GM12864 (cell line): ENCODE measurements at places on chromosomes 2 and 18.

DNA sequence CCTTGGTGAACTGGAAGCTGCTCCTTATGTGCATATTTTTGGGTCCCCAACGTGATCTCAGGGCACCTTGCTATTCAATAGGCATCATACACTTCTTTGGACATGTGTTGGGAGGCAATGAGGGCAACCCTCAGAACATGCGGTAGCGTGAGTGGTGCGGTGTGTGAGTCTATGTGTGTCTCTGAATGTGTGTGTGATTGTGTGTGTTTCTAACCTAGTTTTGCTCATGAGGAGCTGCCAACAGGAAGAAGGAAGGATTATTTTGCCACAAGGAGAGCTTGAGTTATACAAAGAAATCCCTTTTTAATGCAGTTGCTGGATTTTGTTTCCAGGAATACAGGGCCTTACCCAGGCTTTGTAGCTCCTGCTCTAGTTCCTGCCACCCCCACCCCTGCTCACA lies 75.8 kb upstream of the ITGA6 start:
- DNase-seq: no peak

DNA sequence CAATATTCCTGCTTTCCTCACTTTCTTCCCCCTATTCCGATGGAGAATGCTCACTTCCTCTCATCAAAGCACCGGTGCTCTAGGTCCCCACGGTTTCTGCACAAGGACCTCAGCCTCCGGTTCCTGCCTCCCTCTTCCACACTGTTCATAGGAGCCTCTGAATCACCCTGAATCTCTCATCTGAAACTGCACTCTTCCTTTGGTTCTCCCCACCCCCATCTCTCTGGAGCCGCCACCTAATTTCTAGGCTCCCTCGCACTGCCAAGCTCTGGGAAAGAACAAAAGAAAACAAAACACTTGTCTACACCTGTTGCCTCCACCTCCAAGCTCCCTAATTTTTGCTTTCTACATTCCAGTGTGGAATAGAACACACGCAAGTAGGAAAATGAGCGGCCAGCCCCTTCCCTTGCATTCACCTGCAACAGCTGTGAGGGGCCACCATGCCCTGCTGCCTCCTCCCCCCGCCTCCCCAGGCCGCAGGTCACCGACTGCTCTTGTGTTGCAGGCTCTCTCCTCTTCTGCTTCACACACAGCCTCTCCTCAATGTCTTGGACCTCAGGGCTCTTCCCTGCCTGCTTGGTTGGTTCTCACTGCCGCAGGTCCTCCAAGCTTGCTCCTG lies 9.6 kb downstream of the FBXO15 start:
- no peak for DNase-seq

DNA sequence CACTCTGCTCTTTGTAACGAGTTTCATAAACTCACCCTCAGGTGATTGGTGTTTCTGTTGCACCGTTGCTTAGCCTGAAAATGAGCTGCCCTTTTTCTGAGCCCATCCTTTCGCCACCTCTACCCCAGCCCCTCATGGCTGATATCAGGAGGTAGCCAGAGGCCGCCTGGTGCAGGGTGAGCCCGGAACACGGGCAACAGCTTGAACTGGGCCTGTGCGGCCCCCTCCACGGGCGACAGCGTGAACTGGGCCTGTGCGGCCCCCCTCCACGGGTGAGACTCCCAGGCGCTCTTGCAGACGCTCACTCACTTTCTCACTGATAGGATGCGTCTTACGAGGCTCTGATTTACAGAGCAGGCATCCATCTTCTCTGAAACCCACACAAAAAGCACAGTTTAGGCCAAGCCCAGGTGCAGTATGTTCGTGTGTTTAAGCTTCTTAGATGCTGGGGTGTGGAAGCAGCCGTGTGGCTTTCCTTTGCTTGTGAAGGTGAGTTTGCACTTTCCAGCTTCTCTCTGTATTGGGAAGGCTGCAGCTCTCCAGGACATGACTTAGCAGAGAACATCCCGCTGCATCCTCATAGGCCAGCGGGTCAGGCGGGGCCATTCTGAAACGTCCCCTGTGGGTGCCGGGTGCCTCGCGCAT lies 83.5 kb downstream of the NFATC1 start:
- DNase-seq: no peak

DNA sequence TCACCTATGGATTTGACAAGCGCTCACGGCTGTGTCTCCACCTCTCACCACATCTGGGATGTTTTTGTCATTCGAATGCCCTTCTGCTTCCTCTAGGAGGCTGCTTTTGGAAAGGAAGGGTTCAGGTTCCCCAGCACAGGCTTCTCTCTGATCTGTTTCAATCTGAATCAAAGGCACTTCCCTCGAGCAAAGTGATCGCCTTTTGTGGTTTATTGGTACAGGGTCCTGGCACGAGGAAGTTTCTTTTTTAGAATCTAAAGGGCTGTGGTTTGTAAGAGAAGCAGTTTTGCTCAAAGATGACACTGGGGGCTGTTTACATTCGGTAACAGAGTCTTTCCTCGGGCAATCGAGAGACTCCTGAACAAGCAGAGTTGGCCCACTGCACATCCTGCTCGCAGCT lies 145.0 kb downstream of the DAW1 start:
- no peak for DNase-seq

- DNase-seq: no peak
Observed at GRCh38 chr2:239324456-239324855, 76.4 kb downstream of the HDAC4 start.

DNA sequence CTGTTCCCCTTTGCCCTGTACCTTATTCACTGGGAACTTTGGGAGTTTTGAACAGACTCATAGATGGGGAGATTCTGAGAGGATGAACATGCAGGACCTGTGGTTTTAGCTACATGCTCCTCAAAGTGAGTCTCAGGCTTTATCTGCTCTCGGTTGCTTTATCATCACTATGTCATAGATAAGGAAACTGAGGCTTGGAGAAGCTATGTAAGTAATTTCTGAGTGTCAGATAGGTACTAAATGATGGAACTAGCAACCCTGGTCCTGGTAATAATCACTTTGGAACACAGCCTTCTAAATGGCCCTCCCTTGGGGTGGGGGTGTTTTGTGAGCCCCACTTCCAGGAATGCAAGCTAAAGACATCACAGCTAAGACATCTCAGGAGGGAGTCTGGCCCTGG lies 186.2 kb upstream of the MEX3C start:
- DNase-seq: no peak

DNA sequence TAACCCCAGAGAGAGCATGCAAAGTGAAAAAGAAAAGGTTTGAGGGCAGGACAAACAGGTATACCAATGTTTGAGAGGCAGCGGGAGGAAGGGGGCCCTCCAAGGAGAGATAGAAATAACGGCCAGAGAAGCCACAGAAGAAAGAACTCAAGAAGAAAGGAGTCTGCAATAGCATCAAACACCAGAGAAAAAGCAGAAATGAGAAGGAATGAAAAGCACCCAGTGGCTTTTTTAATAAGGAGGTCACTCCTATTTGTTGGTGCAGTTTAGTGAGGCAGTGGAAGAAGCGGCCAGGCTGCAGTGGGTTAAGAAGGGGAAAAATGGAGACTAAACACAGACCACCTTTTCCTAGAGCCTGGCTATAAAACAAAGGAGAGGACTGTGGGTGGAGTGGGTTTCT lies 177.2 kb downstream of the THADA start:
- no peak for DNase-seq

DNA sequence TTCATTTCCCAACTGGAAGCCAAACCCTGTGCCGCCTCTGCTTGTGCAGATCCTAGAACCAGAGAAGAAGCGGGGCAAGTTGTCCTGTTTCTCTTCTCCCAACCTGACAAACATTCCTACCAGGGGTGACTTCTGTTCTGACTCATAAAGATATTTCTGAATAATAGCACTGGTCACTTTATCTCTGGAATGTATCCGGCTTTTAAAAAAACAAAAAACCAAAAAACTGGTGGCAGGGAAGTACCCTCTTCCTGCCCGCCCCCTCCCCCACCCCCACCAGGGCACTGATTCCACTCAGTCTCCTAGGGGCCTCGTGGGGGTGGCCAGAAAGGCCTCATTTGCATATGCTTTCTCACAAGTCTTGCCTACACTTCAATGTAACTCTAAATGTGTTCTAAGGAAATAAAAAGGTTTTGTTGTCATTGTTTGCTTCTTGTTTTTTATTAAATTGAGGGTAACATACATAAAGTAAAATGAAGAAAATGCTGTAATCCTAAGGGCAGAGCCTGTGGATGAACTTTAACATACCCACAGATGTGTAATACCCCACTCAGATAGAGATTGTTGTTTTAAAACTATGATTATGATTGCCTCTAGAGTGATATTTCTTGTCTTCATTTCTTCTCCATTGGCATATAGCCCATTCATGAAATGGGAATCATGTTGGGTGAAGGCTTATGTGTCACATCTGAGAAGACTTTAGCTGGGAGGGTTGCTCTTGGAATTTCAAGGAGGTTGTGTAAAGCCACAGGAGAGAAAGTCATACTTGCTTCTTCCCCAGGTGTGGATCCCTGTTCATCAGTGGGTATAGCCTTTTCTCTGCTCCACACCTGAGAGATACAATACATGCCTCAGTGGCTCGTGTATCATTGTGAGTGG lies 5.3 kb upstream of the FOSL2 start:
- DNase-seq: no peak

DNA sequence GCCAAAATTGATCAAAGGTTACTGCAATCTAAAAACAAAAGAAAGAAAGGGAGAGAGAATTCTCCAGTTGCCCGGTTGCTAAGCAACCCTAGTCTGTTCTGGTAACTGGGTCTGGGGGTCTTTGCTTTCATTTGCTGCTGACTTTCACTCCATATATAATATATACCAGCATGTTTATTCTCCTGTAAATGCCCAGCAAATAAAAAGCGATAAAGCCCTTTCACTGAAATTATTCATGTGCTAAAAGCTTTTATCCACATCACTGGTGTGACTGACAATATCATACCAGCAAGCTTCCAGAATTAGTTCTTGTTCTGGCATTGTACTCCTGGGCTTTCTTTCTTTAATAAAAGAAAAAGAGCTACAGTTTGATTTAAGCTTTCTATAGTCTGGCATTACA lies 75.5 kb upstream of the ST8SIA3 start:
- no peak for DNase-seq

- DNase-seq: no peak
Observed at GRCh38 chr2:219446689-219447088, 12.0 kb downstream of the SPEG start.

DNA sequence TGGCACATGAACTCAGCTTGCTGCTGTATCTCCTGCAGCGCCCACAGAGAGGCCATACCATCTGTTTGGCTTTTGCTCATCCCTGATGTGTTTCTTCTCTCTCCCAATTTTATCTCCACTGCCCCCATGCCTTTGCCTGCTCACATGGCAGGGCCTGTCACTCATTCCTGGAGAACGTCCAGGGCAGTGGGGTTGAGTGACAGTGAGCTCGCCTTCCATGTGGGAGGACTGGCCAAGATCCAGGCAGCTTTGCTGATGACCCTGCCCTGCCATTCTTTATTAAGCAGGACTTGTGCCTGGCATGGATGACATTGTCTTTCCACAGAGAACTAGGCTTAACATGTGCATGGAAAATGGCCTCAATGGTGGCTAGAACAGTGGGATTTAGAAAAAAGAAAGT lies 230.5 kb upstream of the THSD7B start:
- no peak for DNase-seq

- no peak for DNase-seq
Observed at GRCh38 chr2:211802666-211803065, 735.9 kb downstream of the ERBB4 start.

- no peak for DNase-seq
Observed at GRCh38 chr2:11533278-11534070, at the start of gene GREB1. Gene GREB1, plus strand, starts transcription at chr2:11534045. Its CDS starts 22,570 bp downstream, at chr2:11556615.

- DNase-seq: no peak
Observed at GRCh38 chr2:240791221-240791800, 28.7 kb downstream of the KIF1A start.

DNA sequence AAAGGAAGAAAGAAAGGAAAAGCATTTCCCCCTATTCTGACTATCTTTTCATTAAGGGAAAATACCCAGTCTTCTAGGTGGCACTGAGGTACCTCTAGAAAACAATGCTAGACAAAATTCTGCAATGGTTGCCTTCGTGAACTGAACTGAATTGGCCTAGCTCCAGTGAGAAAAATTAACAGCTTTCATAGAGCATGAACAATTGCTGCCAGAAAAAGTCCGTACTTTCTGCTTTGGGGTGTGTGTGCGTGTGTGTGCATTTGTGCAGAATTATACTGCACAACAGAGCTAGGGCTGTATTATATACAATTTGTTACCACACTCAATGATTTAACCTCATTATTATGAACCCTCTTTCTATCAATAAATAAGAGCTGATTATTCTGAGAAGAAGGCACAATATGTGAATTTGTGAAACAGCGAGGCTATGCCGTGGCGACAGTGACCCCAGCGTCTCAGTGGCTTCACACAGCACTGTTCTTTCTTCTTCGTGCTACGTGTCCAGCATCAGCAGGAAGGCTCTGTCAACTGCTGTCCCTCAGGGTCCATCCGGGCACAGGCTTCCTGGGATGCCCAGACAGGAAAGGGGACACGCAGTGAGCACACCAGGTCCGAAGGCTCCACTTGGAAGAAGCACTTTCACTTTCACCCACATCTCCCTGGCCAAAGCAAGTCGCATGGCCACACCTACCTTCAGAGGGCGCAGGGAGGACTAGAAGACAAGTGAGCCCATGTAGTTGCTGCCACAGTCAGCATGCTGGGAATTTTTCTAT lies 47.5 kb downstream of the PTGR3 start:
- no peak for DNase-seq

DNA sequence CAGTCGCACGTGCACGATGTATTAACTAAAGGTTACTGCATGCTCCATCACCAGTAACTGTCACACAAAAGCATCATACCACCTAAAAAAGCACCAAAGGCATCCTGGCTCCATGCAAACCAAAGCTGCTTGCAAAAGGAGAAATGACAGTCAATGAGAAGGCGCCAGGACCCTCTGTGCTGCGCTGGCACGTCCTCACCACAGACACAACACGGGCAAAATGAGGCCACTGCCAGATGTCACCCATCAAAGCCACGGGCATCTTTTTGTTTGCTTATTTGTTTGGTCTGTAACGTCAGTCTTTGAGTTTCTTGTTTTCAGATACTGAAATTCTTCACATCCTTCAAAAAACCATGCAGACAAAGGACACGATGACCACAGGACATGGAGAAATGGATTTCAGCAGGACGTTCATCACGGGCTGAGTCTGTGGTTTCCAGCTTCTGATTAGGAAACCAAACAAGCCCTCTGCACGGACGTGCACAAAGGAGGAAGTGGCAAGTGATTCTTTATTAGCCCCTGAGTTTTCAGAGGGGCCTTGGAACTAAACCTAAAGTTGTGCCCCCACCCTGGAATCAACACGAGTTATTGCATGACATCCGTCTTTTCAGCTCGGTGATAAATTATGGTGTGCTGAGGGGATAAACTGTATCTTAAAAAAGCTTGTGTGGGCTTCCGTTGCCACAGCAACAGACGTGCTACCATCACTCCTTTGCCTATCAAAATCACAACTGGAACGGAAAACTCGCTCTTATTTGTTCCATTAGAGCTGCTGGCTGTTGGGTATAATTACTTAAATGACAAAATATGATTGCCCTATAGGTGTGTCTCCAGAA lies 181.8 kb downstream of the EIPR1 start:
- no peak for DNase-seq

DNA sequence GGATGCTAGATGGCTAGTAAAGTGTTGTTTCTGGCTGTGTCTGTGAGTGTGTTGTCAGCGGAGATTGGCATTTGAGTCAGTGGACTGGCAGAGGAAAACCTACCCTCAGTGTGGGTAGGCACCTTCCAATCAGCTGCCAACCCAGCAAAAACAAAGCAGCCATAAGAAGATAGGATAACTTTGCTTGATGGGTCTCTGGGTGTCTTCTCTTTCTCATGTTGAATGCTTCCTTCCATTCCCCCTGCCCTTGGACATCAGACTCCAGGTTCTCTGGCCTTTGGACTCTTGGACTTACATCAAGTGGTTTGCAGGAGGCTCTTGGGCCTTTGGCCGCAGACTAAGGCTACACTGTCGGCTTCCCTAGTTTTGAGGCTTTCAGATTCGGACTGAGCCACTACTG lies 429.0 kb upstream of the ZNF804A start:
- no peak for DNase-seq

GRCh38 chr2:38301969-38302702 lies 74.9 kb downstream of the ATL2 start:
- DNase-seq: no peak
